ENCODE measurements at places on chromosomes 5 and 9.

DNA sequence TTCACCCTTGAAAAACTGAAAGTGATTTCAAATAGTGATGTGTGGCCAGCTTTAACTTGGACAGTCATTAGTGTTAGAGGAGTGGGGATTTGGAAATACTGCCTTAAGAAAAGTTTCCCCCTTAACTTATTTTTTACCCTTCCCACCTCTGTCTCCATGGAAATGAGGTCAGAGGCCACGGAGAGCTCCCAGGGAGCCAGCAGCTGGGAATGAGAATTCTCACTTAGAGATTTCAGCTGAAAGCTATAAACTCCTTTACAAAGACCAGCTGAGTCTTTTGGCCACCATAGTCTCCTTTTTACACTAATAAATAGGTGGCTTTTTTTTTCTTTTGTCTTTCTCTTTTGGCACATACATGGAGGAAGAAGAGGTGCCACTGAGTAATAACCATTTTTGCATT is 45.7 kb upstream of the PIK3R1 start:
- no peak for DNase-seq

DNA sequence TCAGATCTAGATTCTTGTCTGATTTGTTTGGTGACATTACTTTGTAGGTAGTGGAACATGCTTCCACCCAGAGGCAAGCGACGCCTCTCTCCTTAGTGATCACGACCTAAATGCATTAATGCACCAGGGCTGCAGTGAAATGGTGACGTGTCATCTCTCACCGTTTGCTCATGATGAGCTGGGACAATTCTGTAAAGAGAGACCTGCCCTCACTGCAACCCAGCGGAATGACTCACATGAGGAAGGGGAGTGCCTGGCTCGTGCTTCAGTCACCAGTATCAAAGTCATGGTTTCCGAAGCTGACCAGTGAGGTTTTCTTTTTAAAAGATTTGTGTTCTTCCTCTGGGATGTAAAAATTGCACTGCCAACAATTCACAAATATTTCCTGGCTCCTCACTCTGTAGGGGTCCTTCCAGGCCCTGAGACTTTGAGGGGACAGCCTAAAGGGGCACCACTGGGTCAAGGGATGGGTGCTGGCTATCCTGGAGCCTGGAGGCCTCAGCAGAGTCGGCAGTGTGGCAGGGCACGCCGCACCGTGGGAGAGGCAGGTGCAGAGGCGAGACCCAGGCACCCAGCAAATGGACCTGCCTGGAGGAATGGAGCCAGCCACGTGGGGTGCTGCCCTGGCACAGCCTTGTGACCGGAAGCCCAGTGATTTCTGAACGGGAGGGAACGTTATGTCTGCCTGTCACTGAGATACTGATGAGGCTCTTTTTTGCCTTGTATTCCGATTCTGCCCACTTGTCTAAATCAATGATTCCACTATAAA is 17.3 kb downstream of the QSOX2 start:
- DNase-seq, result no peak

- no peak for DNase-seq
Measured at GRCh38 chr5:74313896-74314295, 326.6 kb downstream of the ENC1 start.

DNA sequence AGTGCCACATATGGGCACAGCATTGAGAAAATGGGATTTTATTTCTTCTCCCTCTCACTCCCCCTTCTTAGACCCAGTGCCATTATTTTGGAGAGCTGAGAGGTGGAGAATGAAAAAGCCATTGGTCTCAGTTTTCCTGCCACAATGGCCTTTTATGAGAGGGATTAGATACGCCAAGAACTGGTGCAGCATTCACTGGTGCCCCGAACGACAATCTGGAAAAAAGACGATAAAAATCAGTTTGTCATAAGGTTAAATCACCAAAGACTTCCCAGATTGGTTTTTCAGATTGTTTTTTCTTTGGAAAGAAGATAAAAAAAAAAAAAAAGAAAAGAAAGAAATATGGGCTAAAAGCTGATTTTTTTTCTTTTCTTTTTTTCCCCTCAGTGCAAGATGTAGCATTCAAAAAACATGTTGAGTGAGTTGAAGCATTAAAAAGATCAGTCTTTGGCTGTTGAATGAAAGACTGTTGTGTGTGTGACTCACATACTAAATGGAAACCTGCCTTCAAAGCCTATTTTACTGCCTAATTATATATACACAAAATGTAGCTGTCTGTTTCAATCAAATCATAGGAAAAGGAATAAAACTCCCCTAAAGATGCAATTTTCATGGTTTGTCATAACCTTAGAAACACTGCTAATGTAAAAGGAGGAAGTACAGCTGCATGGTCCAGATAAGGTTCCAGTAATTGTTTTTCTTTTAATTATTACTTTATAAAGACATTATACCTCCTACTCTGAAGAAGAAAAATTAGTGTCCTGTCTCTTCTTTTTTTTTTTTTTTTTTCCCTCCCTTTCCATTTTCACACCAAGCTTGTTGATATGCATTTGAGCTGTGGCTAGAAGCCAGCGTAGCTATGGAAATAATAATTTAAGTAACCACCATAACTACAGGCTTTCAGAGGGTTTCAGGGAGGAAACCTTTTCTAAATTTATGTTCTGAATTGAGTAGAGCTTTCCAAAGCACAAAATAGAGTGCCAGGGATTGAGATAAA is 27.2 kb upstream of the ZNF608 start:
- peak; percentile 62 for DNase-seq

DNA sequence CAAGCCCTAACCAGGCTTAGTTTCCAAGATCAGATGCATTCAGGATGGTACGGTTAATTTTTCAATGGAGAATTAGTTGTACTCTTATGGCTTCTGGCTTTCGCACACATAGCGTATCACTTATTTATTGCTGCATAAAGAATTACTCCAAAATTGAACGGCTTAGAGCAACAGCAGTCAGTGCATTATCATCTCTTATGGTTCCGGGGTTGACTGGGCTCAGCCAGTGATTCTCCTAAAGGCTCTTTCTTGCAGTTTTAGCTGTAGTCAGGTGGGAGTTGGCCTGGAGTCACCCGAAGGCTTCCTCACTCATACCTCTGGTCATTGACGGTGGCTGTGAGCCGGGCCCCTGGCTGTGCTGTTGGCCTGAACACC is 595 bp upstream of the GRHPR start:
- no peak for DNase-seq

GRCh38 chr9:96057155-96057554 is 181.7 kb downstream of the ERCC6L2 start:
- no peak for DNase-seq

- DNase-seq, result no peak
Measured at GRCh38 chr5:117454716-117455212, 880.1 kb upstream of the SEMA6A start.

GRCh38 chr5:91296674-91297143 is 86.4 kb downstream of the ARRDC3 start:
- DNase-seq, result no peak

DNA sequence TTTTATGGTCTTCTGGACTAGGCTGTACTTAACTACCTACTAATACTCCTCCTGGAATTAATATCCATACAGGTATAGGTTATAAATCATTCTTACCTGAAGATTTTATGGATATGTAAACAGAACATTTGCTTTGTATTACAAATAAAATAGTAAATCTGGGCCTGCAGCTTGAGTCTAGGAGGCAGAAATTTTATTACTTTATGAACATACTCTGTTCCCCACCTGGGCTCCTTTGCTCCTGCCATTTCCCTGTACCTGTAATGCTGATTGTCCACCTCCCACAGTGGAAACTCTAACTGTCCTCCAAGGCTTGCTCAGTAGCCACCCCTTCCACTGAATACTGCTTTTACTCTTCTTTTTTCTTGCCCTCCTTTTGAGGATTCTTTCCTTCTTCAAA is 108.0 kb downstream of the PAM start:
- DNase-seq, result no peak
